ENCODE measurements at places on chromosomes 13 and 19.

DNA sequence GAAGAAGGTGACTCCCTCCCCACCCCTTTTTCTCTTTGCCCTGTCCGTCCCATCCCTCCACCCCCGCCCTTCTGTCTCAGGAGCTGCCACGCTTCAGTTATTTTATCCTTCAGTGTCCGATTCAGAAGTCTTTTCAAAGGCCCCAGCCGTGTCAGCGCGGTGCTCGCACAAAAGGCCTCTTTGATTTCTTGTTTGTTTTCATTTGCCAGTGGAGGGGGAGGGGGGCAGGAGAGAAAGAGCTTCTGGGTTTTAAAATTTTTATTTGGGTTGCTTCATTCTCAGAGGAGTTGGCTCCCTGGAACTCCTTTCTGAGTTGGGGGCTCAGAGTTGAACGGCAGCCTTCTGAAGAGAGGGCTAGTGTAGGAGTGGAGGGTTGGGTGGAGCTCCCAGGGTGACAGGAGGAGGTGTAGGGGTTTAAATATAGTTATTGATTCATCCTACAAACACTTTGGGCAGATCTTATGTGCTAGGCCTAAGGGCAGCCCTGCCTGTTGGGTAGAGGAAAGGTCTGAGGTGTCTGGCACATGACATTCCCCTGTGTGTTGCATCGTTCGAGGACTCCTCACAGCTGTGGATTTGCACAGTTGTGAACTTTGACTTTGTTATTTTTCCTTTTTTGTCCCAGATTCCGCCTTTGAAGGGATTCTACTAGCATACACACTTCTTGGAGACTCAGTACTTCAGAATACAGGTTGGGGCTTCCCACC is 36.8 kb downstream of the NFIX start:
- peak; percentile 19 for DNase-seq

GRCh38 chr13:90438576-90438975 is 908.9 kb upstream of the MIR17HG start:
- no peak for DNase-seq

- no peak for DNase-seq
Observed at GRCh38 chr13:94978516-94978915, 266.2 kb upstream of the SOX21 start.

GRCh38 chr19:7565332-7565731 is 29.8 kb downstream of the PNPLA6 start:
- DNase-seq = no peak

DNA sequence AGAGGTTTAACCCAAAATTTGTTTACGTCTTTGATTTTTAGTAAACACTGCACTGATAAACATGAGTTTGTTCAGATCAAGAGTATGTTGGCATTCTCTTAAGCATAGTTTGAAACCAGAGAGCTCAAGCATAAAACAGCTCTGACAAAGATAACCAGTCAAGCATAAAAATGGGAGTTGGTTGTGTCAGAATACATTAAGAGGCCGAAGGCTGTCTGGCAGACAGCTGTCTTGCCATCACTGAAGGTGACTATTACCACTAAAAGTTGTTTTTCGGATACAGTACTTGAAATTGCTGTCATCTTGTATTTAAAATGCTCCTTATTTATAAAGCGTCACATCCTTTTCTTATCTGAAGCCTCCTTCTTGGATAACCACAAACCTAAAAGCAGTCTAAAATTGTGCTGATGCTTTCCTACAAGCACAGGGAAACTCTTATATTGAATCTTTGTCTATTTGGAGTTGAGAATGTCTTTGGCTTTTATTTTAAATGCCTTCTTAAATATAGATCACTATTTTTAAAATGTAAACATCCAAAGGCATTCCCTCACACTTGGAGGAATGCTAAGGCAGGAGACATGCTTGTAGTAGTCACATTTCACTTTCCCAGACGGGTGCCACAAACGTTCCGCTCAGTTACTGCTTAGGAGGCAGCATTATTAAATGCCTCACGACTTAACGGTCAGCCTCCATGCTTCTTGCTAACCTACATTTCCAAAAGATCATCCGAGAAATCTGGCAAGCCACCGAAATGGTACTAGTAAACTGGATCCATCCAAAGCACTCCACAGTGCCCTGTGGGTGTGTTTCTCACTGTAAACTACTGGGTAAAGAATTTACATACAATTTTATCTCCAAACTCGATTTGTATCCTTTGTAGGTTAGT is 1.5 kb downstream of the SMAD9 start:
- peak; percentile 20 for DNase-seq

GRCh38 chr19:12244370-12244769 is 50.3 kb downstream of the ZNF44 start:
- peak; percentile 65 for DNase-seq

DNA sequence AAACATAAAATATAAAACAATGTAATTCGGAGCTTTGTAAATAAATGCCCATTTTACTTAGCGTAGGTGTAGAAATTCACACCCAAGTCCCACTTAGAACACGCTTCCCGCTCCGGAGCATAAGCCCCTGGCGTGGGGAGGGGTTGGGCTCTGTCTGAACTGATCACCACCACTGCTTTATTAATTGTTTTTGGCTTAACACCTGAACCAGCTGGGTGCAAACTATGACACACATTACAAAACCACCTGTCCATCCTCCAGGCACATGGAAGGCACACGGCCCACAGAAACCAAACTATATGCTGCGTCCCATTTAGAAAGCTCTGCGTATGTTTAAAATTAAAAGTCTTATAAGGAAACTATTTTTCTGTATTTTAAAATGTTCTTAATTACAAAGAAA is 25.9 kb downstream of the RASA3 start:
- no peak for DNase-seq

- DNase-seq = no peak
Observed at GRCh38 chr19:1910177-1910576, 5.0 kb downstream of the ADAT3 start.

DNA sequence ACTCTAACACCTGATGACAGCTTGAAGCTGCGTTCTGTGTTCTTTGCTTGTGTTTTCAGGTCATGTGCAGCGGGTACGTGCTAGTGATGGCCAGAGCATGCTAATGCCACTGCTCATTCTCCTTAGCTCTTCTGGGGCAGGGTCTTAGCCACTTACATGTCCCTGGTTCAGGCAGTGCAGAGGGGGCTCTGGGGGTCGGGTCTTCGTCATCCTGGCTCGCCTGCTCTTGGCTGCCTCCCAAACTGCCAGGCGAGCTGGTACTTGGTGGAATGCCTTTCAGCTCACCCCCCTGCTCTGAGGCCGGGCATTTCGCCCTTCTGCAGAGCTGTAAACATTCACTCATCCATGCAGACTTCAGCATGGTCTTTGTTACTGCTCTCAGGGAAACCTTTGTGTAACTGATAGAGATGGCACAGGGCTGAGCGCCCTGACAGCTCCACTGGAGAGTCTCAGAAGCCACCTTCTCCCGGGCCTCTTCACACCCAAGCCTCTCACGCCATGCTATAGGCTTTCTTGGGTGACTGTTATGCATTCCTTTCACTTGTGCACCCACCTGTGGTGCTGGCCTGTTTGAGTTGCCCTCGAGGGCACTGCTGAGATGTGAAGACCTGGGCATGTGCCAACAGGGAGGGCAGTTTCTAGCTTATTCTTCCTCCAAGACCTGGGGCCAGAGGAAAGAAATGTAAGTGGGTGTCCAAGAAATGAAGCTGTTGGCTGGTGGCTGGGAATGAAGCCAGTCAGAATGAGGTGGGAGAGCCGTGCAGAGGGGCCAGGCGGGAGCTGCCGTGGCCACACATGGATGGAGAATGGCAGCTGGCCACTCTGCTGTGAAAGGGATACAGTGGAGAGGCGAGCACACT is 24.4 kb downstream of the FAM124A start:
- DNase-seq = no peak

DNA sequence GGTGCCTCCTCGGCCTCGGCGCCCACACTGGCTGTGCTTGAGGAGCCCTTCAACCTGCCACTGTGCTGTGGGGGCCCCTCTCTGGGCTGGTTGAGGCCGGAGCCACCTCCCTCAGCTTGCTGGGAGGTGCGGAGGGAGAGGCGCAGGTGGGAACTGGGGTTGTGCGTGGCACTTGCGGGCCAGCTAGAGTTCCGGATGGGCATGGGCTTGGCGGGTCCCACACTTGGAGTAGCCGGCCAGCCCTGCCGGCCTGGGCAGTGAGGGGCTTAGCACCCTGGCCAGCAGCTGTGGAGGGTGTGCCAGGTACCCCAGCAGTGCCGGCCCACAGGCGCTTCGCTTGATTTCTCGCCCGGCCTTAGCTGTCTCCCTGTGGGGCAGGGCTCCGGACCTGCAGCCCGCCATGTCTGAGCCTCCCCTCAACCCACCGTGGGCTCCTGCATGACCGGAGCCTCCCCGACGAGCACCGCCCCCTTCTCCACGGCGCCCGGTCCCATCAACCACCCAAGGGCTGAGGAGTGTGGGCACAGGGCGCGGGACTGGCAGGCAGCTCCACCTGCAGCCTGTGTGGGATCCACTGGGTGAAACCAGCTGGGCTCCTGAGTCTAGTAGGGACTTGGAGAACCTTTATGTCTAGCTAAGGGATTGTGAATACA is 723.8 kb downstream of the DIAPH3 start:
- no peak for DNase-seq

GRCh38 chr13:98123176-98123575 is 19.7 kb upstream of the FARP1 start:
- DNase-seq = no peak

DNA sequence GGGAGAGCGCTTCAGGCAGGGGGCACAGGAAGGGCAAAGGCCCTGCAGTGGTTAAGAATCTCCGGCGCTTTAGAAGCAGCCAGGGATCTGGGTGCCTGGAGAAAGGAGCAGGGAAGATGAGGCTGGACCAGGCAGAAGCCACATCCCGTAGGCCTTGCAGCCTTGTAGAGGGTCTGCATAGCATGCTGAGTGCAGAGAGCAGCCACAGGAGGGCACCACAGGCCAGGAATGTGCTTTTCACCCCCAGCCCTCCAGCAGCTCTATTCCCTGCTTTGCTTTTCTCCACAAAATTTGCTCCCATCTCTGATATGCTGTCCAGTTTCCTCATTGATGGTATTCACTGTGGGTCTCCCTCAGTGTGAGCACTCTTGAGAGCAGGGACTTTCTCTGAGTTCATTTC is 5.7 kb downstream of the WDR62 start:
- DNase-seq = peak; percentile 39

DNA sequence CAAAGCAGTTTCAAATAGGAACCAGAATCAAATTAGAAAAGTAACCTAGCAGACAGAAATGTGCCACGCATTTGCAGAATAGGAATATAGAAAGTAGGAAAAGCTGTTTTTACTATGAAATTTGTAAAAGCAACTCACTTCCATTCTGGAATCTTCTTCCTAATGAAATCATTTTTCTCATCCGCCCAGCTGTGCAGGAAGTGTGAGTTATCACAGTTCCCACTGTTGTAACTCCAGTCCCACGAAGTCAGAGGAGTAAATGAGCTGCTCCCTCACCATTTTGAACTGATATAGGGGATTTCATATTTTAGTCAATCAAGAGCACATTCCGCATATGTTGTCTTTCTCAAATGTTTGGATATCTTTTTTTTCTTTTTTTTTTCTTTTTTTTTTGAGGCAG is 230.8 kb downstream of the TBC1D4 start:
- no peak for DNase-seq

DNA sequence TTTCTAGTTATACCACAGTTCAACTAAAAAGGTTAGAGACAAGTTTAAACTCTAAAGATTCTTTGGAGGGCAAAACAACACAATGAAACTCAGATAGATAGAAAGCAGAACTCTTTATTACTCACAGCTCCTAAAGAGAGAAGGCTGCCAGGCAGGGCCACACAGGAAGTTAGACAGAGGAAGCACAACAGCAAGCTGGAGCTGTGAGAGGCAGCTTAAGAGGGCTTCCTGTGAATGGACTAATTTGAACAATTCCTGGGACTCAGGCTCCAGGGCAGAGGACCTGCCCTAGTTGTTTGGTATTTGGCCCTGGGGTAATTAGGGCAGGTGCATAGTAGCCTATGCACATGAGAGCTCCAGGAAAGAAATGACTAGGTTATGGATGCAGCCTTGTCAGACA is 803.6 kb downstream of the DIAPH3 start:
- DNase-seq = no peak

DNA sequence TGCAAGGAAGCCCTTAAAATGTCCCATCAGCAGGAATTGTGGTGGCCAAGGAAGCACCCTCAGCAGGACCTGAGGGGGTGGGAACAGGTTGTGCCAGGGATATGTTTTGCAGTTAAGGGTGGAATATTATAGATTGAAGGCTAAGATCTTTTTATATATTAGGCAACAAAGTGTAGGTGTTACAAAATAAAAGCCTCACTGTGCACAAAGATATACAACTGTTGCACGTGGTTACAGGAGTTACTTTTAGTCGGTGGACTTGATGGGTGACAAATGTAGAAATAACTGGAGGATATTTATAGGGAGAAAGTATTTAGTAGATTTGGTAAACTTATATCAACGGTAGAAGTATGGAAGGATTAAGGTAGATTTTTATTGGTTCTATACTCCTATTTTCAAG is 35.1 kb downstream of the TBC1D4 start:
- DNase-seq = no peak

- no peak for DNase-seq
Observed at GRCh38 chr19:556611-557382, 12.9 kb downstream of the GZMM start.

DNA sequence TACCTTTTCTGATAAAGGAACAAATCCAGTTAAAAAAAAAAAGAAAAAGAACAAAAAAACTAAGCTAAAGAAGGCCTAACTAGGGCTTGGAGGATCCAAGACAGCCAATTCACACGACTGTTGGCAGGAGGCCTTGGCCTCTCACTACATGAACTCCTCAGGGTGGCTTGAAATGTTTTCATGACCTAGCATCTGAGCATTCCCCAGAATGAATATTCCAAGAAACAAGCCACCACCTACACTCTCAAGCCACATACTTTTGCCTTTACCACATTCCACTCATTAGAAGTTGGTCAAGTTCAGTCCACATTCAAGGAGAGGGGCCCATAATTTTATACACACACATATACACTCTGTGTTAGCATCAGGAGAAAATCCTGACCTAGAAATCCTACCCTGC is 97.6 kb upstream of the SIAH3 start:
- DNase-seq = no peak

GRCh38 chr13:98405690-98406344 is 171.1 kb downstream of the STK24 start:
- no peak for DNase-seq

DNA sequence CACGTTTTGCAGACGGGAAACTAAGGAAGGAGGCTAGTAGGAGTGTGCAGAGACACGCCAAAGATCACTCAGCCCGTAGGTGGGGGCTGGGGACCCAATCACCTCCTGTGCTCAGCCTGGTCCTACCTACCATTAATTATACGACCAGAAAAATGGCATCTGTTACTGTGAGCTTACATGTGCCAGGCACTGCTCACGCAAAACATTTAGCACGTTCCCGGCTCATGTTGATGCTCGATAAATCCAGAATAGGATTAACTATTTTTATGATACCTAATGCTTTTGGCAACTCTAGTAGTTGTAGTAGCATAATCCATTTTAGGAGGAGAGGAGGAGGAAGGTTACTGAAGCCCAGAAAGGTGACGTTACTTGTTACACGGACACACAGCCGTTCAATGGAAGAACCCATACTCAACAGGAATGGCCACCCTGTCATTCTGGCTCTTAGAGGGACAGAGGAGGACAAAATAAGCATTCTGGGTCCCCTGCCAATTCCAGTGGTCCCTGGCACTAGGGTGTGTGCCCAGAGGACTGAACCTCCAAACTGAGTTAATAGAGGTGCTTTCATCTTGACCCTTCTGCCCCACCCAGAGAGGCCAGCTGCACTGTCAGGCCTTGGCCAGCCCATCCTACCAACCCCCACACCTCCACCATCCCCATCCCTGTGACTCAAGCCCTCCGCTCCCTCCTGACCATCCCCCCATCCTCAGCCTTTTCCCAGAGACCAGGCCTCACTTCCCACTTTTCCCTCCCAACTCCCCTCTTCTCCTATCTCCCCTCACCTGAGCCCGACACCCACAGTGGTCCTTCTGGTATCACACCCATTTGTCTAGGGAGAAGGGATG is 5.0 kb upstream of the EML2 start:
- no peak for DNase-seq

Measured in RKO (cell line).